ENCODE measurements at places on chromosomes 13 and 19.

DNA sequence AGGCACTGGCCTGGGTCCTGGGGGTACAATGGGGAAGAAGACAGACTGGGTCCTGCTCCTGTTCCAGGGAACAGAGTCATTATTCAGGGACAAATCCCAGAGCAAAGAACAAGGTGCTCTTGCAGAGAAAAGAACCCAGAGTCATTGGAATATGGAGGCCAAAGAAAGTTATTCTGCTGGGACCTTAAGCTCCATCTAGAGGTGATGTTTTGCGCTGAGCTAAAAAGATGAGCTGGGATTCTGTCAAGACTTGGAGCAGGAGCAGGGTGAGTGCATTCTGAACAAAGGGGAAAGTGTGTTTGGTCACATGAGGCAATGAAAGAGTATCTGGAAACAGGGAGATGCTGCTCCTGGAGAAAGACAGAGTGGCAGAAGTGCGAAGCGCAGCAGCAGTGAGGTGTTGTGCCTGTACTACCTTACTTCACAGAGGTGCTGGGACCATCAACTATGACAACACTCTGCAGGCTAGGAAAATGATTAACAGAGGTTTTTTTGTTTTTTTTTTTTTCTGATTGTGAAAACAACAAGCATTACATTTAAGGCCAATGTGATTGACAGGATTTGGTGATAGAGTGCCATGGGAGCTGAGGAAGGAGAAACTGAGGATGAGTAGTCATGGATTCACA, 95.3 kb upstream of the TNFSF11 start:
- DNase-seq, result no peak

DNA sequence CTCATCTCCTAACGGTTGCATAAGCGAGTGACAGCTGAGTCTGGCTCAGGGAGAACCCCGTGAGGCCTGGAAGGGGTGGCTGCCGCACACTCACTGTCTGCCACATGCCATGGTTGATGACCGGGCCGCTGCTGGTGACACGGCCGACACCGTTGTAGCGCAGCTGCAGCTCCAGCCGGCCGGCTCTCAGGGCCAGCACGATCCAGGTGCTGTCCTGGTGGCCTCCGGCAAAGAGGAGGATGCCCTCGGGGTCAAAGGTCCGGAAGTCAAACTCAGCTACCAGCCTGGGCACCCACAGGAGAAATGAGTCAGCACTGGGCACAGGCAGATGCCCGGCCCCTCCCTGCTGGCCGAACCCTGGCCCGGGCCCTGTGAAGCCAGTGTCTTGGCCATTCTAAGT, 31.7 kb downstream of the GAS6 start:
- DNase-seq, result no peak

- no peak for DNase-seq
Observed at GRCh38 chr13:40582531-40582930, 83.9 kb downstream of the FOXO1 start.

- no peak for DNase-seq
Observed at GRCh38 chr13:65264066-65264465, 1966.1 kb downstream of the PCDH9 start.

DNA sequence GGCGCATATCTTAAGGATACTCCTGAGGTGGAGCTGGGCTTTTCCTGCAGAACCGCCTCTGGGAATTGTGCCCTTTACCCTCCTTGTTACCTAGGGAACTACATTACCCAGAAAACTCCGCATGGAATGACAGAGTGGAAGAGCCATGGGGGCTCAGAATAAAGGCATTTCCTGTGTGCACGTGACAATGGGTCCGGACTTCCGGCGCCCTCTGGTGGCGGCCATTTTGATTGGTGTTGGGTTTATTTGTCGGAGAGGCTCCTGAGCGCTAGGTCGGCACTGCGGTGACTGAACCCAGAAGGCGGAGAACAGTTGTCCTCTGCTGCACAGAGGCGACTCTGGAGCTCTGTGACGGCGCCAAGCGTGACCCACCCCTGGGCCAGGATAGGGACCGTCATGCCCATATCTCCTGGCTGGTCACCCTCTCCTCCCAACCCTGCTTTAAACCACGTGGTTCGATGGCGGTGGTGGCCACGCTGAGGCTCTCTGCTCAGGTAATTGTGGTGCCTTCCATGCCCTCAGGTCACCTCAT, at the start of gene ZNF587B:
Gene ZNF587B, plus strand, starts transcription at position 229 of the 532 bp plus-strand sequence. Its CDS starts 230 bp downstream, at position 459.
- no peak for DNase-seq

DNA sequence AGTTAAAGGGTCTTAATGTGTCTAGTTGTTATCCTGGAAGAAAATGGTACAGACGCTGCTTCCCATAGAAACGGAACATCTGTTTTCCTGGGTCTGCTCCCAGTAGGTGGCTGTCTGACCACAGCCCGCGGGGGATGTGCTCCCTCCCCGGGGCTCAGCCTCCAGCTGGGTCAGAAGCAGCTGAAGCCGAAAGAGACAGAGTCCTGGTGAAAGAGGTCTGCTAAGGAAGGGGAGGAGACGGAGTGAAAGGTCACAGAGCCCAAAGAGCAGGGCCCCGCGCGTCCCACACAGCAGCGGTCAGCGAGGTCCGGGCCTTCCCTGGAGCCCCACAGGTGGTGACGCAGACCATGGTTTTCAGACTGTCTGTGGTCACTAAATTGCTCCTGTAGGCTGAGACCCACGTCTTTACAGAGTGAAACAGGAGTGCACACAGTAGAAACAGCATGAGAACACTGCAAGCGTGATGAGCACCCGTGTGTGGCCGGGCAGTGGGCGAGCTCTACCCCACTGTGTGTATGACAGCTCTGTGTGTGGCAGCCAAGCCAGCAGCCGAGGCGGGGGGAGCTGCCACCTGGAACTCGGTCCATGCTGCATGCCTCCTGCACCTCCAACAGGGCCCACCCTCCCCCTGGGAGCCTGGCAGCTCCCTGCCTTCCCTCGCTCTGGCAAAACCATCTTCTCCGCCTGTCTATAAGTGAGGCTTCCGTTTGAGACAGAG, 52.0 kb upstream of the C13orf46 start:
- no peak for DNase-seq

GRCh38 chr19:47511128-47511517, 3.7 kb downstream of the NAPA start:
- DNase-seq, result no peak

- no peak for DNase-seq
Observed at GRCh38 chr13:44583137-44583536, 7.0 kb upstream of the TSC22D1 start.

- DNase-seq, result no peak
Observed at GRCh38 chr19:2729943-2730818, 9.0 kb upstream of the DIRAS1 start.

DNA sequence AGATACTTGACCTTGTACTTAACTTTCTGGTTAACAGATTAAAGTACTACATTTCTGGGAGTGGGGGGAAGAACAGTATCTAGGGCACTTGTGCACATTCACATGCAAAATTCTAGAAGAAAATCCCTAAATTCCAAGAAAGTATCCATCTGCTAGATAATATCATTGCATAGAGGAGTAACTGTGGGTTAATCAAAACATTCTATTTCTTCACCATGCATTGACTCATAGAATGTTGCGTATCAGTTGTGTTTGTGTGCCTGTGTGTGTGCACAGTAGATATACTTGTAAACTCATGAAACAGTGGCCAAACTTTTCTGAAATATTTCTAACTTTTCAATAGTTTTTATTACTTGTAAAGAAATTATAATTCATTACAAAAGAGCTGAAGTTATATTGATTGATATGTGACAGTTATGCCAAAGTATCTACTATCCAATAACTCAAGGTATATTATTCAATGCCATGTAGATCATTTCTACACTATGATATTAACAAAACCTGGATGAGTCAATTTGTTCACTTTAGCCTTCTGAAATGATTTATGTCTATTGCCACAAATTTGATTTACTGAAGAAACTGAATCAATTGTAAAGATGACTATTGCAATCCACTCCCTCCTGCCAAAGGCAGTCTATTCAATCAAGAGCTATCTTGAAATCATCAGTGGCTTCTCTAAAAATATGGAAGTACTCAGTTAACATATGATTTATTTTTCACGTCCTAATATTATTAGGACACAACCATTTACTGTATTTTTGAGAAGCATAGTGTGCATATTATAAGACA, 756.7 kb upstream of the ARGLU1 start:
- no peak for DNase-seq

- no peak for DNase-seq
Observed at GRCh38 chr19:44741841-44742329, 6.6 kb upstream of the BCL3 start.

GRCh38 chr13:24274452-24275021, 34.8 kb upstream of the C1QTNF9 start:
- peak; percentile 72 for DNase-seq

DNA sequence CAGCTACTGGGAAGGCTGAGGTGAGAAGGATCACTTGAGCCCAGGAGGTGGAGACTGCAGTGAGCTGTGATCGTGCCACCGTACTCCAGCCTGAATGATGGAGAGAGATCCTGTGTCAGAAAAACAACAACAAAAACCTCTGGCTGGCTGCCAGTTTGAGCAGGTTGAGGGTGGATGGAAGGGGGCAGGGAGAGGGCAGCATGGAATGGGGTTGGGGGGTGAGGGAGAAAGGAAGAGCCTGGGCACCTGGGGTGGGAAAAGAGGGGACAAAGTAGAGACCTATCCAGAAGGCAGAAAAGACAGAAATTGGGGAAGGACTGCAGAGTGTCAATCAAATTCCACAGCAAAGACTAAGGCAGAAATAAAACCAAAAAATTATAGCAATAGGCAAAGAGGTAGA, 4.7 kb downstream of the SLC1A5 start:
- DNase-seq, result no peak

- no peak for DNase-seq
Observed at GRCh38 chr13:59112221-59112718, 1051.5 kb downstream of the DIAPH3 start.

GRCh38 chr13:105598529-105598928, 936.9 kb downstream of the EFNB2 start:
- DNase-seq, result no peak

DNA sequence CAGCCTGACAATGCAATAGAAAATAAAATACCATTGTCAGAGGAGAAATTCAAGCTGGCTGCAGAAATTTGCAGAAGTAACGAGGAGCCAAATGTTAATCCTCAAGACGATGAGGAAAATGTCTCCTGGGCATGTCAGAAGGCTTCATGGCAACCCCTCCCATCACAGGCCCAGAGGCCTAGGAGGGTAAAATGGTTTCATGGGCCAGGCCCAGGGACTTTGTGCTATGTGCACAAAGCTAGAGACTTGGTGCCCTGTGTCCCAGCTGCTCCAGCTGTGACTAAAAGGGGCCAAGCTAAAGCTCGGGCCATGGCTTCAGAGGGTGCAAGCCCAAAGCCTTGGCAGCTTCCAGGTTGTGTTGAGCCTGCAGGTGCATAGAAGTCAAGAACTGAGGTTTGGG, 431.7 kb downstream of the LMO7 start:
- DNase-seq, result no peak

DNA sequence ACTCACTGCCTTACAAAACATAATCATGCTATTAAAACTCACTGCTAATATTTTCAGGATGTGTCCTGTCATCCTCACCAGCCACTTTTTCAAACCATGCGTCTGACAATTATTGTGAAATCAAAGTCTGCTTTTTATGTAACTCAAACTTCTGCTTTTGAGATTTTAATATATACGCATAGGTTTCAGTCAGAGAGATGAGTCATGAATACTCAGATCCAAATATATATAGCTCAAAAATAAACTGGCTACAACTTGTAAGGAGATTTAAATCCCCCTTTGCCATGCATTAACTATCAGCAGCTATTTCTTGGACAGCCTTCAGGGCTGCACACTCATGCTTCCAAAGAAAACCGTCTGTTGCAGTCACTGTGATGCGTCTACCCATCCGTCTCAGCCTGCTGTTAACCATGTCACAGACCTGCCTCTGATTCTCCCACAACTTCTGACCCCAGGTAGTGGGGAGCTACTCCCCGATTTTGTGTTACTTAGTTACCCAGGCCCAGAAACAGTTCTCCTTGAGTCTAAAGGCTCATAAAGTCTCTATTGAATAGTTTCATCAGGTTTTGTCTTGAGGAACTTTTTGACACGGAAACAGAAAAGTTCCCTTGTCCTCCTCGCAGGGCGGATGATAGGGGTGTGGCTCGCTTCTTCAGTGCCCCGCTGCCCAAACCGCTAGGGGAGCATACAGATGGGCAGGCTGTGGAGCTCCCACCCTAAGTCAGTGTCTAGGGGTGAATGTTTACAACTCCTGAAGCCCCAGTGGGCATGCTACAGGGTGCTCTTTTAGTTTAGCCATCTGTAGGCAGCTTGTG, 33.8 kb upstream of the SGCG start:
- no peak for DNase-seq

DNA sequence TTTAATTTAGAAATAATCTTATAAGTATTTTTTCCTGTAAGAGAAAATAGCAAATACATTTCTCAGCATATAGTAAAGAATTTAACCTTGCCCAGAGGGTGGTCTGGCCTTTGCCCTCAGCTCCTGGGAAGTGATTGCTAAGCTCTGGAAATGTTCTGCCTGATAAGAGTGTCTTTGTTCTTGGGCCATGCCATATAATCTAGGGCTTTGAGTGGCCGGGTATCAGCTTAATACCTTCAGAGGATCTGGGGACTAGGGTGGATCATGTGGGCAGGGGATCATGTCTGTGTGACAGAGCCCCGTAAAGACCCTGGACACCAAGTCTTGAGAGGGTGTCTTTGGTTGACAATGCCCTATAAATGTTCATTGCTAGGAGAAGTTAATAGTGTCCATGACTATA, 1032.4 kb upstream of the MIR17HG start:
- no peak for DNase-seq

DNA sequence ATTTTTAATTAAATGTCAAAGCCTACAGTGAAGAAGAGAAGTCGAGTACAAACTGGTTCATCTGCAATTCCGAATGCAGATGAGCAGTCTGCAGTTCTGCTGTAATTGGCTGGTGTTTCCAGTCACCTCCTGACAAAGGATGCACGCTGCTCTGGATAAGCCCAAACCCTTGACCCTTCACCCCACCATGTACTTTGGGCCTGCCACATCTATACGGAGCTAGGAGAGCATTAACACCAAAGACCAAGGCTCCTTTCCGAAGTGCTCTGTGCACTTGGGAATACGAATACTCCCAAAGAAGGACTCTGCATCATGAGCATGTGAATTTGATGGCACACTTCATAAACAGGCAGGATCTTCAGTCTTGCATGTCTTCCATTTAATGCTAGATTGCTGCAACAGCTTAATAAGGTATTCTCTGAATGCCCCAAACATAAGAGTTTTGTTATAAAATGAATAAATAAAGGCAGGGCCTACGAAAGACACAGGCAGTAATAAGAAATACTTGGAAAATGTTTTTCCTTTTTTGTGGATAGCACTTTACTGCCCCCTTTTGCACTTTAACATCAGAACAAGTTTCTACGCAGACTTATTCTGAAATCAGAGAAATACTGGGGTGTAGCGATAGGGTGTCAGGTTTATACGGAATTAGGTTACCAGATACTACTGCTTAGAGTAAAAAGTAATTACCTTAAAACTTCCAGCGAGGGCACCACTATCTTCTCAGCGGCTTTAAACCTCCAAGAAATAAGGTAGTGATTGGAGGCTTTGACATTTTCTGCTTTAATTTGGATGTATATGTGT, 15.0 kb downstream of the EFNB2 start:
- no peak for DNase-seq

GRCh38 chr13:22107549-22107948, 436.7 kb downstream of the FGF9 start:
- DNase-seq, result no peak

DNA sequence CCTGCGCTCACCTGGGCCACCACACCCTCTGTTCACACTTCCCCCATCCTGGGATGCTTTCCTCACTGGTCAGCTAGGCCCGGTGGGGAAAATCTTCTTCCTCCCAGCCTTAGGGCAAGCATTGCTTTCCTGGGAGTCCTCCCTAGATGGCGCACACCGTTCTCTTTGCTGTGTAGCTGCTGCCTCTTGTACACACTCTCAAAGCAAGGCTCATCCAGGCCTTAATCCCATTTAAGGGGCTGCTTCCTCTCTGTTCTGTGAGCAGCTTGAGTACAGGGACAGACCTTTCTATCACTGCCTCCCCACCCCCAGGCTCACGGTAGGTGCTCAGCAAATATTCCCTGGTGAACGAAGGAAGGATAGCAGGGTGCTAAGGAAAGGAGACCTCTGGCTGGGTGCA, 11.1 kb downstream of the SLC7A10 start:
- DNase-seq, result no peak

Measured in stimulated activated effector memory CD8-positive, alpha-beta T cell treated with anti-CD3 and anti-CD28 coated beads, Interleukin-12 subunit alpha, Interleukin-12 subunit beta, amount 100 ng/mL, for 72 hours (primary cell).